Left ventricle myocardium superior (tissue), 1 donor: ENCODE measurements at places on chromosomes 6 and 20. TPM values are rescaled to one million over a fixed set of nuclear protein-coding genes. Genes with fewer than 3 reads are reported as not detected.
A peak's percentile ranks its signal among the peaks of the same experiment; 100 is the strongest.

- peak; percentile 44 for DNase-seq
These were observed 3.9 kb downstream of the SYTL3 start for GRCh38 chr6:158653577-158654354.

GRCh38 chr6:2351807-2352431, 106.5 kb upstream of the GMDS start:
- no peak for DNase-seq

GRCh38 chr6:96926425-96926824, 1.9 kb downstream of the KLHL32 start:
- no peak for DNase-seq

DNA sequence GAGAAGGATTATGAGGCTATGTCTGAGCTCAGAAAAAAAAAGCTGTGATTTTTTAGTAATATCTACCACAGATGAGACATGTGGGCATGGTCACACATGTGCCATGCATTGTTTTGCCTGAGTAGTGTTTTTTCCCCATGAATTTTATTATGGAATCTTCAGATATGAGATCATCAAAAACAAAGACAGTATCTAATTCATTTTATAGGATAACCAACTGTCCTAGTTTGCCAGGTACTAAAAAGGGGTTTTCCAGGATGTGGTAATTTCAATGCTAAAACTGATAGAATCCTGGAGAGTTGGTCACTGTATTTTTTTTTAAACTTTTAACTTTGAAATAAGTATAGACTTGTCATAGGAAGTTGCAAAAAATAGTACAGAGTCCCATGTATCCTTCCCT, 127.4 kb upstream of the MAP3K7 start:
- DNase-seq, result no peak

DNA sequence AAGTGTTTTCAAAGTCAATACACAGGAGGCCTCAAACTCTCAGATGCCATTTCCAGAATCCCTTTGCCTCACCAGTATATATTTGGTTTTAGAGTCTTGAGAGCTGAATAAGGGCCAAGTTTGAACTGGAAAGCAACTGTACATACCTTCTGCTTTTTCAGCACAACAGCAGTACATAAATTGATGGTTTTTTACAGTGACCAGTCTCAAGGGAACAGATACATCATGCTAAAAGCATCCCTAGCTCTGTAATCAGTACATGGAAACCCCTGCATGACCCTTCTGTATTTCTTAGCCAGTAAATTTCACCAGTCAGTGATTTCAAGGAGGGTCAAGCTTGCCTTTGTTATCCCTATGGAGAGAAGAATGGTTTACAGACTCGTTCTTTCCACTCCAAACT, 40.6 kb upstream of the ECHDC1 start:
- DNase-seq, result no peak

- no peak for DNase-seq
These were observed 5.4 kb downstream of the SLC29A1 start for GRCh38 chr6:44228836-44229235.

The VSTM2L gene
- total RNA-seq, result 10.3 TPM

The SLC17A5 gene
- total RNA-seq, result 4.9 TPM
